Esophagus squamous epithelium (tissue), 5 donors: ENCODE measurements at places on chromosomes 1 and 21.

GRCh38 chr1:29689372-29690030 is 453.2 kb downstream of the PTPRU start:
- no peak for DNase-seq

DNA sequence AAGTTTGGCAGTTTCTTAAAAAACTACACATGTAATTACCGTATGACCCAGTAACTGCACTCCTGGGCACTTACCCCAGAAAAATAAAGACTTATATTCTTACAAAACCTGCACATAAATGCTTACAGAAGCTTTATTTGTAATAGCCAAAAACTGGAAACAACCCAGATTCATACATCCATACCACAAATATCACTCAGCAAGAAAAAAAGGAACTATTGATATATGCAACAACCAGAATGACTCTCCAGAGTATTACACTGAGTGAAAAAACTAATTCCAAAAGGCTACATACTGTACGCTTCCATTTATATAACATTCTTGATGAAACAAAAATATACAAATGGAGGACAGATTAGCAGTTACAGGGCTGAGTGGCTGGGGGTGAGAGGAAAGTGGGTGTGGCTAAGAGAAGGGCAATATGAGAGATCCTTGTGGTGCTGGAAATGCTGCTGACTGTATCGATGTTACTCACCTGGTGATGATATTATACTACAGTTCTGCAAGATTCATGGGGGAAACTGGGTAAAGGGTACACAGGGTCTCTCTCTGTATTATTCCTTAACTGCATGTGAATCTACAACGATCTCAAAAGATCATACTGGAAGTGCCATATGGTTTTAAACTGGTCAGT is 96.0 kb upstream of the GNG4 start:
- no peak for DNase-seq

GRCh38 chr21:43806017-43806710 is 16.8 kb downstream of the RRP1 start:
- no peak for DNase-seq

- peak; percentile 16 for DNase-seq
Observed at GRCh38 chr1:111603979-111604378, 15.6 kb upstream of the RAP1A start.

- no peak for DNase-seq
Observed at GRCh38 chr1:178639326-178639725, 85.7 kb upstream of the RALGPS2 start.

GRCh38 chr1:201419256-201419655 is 2.3 kb downstream of the TNNI1 start:
- no peak for DNase-seq

GRCh38 chr1:28428012-28428411 is 58.5 kb downstream of the PHACTR4 start:
- DNase-seq, result no peak

GRCh38 chr1:54742282-54742681 is 22.0 kb downstream of the PARS2 start:
- no peak for DNase-seq

- no peak for DNase-seq
Observed at GRCh38 chr1:185426848-185427247, 109.8 kb upstream of the IVNS1ABP start.

- no peak for DNase-seq
Observed at GRCh38 chr1:63411066-63411465, 43.6 kb downstream of the ALG6 start.
